Hematopoietic multipotent progenitor cell treated with erythropoietin and hydrocortisone succinate and interleukin-3 and kit ligand, for 4 days (in vitro differentiated cells): ENCODE measurements at places on chromosomes 16 and 17.

- no peak for DNase-seq
These were observed 7.3 kb downstream of the CSF3 start for GRCh38 chr17:40022497-40022896.

DNA sequence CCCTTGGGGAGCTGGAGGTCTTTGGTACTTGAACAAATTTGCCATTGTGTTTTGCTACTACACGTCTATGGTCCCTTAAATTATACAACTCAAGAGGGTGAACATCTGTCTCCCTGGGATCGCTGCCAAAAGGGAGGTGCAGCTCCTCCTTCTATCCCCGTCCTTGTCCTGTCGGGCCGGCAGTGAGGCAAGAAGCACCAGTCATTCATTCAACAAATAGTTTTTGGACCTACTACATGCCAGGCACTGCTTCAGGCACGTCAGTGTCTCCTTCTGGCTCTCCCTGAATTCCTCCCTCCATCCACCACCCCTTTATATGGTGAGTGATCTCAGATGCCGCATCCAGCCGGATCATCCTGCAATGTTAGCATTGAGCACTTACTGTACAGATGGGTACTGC, 2.2 kb upstream of the RPL38 start:
- no peak for DNase-seq

DNA sequence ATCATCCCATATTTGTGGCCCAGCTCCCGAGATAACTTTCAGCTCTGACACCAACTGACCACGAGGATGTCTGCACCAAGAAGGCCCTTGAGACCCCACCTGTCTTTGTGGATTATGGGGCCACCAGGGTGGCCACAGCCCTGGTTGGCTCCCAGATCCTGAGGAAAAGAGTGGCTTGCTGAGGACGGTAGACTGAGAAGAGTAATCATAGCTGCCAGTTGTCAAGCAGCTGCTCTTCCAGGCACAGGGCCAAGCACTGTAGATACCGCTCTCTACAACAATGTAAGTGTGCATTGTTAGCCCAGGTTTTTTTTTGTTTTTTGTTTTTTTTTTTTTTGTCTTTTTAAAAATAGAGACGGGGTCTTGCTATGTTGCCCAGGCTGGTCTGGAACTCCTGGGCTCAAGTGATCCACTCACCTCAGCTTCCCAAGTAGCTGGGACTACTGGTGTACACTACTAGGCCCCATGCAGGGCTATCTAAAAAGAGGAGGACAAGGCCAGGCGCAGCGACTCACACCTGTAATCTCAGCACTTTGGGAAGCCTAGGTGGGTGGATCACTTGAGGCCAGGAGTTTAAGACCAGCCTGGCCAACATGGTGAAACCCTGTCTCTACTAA, 9.6 kb downstream of the ZNF205 start:
- peak; percentile 65 for DNase-seq

DNA sequence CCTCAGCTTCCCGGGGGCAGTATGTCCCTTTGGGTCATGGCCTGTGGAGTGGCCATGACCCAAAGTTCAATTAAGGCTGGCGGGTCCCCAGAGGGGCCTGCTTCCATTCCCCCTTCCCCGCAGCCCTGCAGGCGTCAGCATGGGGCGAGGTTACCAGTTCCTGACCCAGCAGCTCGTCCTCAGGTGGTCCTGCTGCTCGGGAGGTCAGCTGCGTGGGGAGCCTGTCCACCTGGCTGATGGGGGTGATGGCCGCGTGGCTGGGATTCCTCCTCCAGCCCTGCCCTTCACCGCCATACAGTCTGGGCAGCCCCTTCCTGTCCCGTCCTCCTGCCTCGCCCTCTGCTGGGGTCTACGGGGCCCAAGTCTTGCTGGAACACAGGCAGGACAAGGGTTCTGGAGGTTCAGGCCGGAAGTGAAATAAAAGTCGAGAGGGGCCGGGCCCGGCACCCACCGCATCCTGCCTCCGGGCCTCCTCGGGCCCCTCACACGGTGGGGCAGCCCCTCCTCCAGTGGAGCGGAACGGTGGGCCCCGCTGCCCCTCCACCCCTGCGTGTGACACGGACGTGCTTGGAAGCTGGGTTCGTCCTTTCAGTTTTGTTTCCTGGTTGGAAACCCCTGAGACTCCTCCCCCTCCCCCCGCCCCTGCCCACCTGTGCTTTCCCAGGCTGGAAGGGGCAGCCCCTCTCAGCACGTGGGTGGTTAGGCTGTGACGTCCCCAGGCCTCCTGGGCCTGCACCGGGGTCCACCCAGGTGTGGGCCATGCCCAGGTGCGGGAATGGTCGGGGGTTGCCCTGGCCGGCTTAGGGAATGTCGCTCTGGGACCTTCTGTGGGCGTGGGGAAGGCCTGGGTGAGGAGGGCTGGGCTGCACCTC, 6.8 kb downstream of the UBALD2 start:
- DNase-seq, result peak; percentile 41

GRCh38 chr16:30351586-30352419, 3.3 kb downstream of the CD2BP2 start:
- DNase-seq, result no peak

- no peak for DNase-seq
These were observed 342.7 kb downstream of the PMP22 start for GRCh38 chr17:14922411-14922810.
